ENCODE measurements at places on chromosomes 11 and 22.

GRCh38 chr11:132496341-132496740, 1036.0 kb downstream of the OPCML start:
- DNase-seq: no peak

- DNase-seq: no peak
Observed at GRCh38 chr11:85685125-85685819, 723 bp downstream of the CCDC89 start.

DNA sequence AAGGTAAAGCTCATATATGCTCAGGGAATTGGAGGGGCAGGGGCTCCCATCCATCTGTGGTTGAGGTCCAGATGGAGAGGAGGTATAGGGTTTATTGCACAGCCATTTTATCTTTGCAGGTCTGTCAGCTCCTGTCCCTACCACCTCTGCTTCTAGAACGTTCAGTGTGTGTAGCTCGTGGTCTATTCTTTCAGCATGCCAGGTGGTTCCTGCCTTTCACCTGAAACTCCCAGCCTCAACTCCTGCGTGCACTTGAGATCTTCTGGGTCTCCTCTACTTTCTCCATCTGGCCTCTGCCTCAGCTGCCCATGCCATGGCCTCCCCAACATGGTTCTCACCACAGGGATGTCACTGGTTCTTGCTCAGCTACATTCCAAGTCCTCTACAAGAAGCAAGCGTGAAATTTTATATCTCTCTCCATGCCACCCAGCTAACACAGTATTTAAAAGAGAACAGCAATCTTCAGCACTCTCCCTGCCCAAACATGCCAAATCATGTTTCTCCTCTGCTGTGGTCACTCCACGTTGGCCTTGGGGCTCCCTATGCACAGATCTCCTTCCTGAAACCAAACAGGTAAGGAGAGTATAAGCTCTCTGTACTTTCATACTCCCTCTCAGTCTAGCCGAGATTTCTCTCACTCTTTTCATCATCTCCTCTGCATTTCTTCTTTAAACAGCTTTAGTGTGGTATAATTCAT, 157.8 kb upstream of the TRPC6 start:
- no peak for DNase-seq

DNA sequence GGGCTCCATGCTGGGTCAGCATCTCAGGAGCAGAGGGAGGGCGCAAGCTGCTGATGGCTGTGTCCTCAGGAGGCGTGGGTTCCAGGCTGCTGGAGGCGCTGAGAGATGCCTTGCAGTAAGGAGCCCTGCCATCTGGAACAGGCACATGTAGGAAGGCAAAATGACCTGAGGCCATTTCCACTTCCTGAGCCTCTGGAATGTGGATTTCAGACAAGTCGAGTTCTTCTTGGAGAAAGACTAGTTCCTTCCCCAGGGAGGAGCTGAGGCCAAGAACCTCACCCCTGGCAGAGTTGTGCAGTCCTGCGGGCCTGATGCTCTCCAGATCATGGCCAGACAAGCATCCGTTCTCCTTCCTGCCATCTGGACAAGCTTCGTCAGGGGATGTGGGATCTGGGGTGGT, 19.3 kb downstream of the HPS4 start:
- no peak for DNase-seq

DNA sequence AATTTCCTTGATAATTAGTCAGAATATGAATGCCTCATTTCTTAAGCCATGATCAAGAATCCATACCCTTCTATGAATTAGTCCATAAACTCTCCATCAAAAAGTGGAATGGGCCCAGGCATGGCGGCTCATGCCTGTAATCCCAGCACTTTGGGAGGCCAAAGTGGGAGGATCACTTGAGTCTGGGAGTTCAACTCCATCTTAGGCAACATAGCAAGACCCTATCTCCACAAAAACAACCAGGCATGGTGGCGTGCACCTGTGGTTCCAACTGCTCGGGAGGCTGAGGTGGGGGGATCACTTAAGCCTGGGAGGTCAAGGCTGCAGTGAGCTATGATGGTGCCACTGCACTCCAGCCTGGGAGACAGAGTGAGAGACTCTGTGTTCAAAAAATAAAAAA, 52.1 kb upstream of the SHANK2 start:
- DNase-seq: no peak

GRCh38 chr22:34696557-34696956, 369.4 kb upstream of the ISX start:
- DNase-seq: no peak

- DNase-seq: no peak
Observed at GRCh38 chr11:61494381-61494961, 14.1 kb upstream of the LRRC10B start.

DNA sequence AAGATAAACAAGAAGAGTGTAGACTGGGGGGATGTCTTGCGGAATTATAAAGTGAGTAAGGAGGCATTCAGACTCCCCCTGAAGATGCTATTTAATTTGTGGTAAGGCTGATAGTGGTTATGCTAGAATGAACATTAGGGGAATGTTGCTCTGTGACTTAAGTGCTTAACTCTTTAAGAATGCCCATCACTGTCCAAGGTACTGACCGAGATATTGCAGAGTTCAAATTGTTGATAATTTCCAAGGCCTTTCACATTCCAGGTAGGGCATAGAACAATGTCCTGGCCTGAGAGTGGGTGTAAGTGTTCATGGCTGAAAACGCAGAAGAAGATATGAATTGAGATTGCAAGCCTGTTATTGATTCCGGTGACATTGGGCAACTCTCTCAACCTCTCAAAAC, 90.3 kb upstream of the SEZ6L start:
- DNase-seq: no peak

DNA sequence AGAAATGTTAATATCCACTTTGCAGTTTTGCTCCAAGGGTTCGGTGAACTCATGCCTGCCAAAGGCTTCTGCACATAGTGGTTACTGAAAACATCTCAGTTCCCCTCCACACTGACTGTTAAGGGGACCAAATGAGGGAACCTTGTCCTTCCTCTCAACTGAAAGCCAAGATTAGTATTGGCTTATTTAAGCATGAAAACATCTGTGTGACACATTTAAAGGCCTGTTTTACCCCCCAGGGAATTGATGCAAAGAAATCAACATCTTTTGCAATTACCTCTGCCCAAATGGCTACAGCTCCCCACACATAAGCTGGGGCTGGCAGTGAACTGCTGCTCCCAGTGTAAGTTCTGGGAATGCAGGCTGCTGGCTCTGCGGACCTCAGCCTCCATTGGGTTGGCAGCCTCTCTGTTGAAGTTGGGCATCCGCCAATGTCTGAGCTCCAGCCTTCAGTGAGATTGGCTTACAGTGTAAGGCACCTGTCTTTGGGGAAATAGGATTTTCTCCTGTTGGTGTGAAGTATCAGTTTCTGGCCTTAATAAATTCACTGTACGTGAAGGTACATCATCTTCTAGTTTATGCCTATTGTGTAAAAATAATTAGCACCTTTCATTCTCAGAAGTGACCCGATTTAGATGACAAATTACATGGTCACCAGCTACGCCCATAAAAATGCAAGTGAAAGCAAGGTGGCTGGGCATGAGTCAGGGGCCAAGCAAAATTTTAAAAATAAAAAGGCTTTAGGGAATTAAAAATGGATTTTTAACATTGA, 213.4 kb upstream of the SYN3 start:
- DNase-seq: no peak

DNA sequence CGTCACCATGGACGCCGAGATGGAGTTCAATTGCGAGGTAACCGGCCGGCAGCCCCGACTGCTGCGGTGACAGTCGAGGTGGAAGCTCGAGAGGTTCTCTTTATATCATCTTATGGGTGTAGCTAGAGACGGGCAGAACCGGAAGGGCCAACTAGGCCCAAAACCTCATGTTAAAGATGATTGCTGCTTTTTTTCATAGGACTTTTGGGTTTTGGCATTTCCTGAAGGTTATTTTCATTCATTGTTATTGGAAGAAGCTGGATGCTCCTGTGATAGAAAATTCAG, 585 bp downstream of the NF2 start:
- DNase-seq: peak; percentile 29
